NCI-H345 (cell line): ENCODE measurements at places on chromosomes 2 and 18.

- no peak for DNase-seq
Measured at GRCh38 chr2:9803023-9803805, 40.1 kb upstream of the TAF1B start.

DNA sequence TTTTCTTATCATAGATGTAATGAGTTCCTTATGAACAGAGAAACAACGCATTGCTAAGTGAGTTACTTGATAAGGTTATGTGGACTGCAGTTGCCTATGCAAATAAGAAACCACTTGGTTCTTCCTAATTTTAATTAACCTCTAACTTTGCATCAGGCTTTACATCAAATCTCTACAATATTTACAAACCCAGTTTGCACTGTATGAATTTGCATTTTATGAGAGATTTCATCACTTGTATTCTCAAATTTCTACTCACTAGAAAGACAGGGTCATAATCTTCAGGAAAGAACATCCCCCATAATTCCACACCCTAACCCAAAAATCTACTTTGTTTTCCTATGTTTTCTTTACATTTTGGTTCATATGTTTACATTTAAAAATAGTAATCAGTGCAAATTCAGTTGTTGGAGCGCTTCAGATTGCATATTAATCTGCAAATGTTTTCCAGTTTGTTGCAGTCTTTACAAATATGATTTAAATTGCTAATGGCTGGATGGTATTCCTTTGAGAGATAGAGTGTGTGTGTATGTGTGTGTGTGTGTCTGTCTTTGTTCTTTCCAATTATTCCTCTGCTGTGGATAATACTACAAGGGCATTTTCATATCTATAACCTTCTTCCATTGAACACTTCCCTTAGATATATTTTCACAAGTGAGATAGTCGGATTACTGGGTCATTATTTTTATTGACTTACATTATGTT, 106.1 kb downstream of the COL4A4 start:
- DNase-seq: no peak

DNA sequence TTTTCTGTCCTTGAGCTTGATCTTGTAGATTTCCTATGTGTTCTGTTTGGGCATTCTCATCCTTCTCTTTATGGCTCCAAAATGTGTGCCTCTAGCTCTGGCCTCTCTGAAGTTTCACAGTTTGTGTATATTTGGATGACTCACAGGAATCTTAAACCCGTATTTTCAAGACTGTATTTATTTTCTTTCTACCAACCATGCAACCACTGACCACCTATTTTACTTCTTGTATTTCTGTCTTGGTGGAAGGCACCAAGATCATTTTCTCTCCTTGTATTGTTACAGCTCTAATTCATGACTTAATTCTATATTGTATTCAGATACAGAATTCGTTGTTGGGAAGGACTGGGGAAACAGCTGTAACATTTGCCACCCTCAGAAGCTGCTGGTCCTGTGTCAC, 39.5 kb downstream of the ACSL3 start:
- no peak for DNase-seq

- DNase-seq: no peak
Measured at GRCh38 chr18:63287691-63288220, 31.8 kb downstream of the BCL2 start.

DNA sequence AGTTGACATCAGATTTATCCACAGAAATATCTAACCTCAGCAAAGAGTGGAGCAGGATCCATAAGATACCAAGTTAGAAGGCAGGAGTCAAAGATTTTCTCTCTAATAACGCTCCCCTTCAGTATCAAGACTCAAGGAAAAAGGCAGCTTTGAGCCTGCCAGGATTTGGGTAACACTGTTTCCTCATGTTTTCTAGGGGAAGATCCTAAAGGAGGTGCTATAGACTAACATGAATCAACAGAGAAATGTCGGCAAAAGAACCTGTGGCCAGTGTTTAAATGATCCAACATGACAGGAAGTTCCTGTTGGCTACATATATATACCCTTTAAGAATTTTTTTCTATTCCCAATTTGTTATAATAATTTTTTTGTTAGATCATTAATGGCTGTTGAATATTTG, 402.3 kb downstream of the TGIF1 start:
- DNase-seq: no peak

GRCh38 chr2:239893236-239893515, 132.0 kb downstream of the NDUFA10 start:
- no peak for DNase-seq

GRCh38 chr2:214203214-214203613, 207.6 kb upstream of the VWC2L start:
- no peak for DNase-seq

DNA sequence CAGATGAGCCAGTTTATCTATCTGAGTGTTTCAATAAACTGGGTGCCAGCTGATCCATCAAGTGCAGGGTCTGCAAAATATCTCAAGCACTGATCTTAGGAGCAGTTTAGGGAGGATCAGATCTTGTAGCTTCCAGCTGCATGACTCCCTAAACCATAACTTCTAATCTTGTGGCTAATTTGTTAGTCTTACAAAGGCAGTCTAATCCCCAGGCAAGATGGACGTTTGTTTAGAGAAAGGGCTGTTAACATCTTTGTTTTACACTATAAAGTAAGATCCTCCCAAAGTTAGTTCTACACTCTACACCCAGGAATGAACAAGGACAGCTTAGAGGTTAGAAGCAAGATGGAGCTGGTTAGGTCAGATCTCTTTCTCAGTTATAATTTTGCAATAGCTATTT, 28.7 kb upstream of the HNMT start:
- DNase-seq: no peak

DNA sequence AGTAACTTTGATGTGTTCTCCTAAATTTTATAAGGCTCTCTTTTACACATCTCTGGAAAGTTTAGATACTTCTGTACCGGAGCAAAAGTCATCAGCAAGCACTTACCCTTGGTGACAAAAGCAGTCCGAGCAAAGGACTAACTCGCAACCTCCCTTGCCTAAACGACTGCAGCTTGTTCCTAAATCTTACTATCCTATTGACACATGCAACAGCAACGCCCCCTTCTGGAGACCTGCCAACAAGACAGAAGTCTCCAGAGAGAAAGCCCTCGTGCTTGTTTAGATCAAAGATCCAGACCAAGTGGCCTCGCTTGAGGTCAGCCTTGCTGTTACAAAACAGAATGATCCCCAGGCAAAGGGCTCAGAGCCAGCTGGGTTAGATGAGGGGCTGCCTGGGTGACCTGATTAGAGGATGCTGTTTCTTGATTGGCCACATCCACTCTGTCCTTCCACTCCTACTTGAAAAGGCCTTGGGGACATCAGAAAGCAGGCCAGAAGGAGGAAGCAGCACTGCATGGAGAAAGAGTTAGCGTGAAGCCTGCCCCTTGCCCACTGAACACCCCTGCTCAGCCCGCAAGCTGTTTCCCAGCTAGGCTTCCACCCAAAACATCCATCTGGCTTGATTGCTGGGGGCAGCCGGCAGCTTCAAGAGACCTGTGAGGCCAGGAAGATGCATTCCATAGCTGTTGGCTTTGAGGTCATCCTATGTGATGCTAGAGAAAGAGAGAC, 94.3 kb downstream of the HNRNPLL start:
- DNase-seq: peak; percentile 80

- no peak for DNase-seq
Measured at GRCh38 chr18:13703899-13704298, 22.5 kb downstream of the FAM210A start.

DNA sequence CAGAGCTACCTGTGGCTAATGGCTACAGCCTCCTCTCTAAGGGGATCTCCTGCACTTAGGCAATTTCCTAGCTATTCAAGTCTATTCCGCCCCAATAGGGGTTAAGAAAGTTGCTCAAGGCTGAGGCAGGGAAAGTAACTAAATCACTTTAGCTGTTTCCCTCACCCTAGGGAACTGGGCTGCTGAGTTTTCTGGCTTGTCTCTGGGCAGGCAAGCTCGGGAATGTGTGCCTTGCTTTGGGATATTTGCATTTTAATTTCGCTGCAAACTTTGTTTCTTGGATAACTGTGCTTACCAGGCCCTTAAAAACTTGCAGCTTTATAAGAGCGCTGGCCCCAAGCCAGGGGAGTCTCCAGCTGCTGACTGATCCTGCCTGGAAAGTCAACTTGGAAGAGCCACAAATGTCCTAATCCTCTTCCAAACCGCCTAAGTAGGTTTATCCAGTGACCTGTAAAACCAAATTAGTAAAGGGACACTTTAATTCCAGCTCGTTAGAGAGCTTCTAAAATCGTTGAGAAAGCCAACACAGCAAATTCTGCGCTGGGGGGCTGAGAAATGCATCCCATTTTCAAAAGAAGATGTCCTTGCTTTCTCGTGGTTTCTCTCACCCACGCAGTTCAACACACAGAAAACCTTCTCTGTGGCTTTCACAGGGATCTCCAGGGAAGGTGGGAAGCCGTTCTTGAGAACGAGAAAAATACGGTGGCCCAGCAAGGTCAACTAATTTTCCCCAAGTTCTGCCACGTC, 59.5 kb upstream of the SP3 start:
- DNase-seq: no peak

GRCh38 chr2:12168791-12169388, 422.5 kb downstream of the LPIN1 start:
- no peak for DNase-seq

DNA sequence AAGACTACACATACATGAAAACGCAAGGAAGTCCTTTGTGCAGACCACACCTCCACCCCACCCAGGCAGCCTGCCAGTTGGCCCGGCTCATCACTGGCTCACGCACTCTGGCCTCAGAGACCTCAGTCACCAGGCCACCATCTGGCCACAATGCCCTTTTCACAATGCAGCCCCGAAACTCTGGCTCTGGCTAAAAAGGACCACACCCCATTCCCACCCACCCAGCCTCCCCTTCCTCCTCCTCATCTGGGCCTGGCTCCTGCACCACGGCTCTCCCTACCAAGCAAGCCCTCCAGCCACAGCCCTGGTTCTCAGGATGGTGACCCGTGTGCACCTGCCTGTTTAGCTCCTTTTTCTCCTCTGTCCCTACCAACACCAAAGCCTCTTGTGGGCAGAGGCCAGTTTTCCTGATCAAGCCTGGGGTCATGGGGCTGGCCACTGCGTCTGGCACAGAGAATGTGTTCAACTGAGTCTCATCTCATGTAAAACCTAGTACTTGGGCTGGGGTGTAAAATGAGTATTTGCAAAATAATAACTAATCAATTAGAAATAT, 7.4 kb downstream of the HDAC4 start:
- DNase-seq: no peak

DNA sequence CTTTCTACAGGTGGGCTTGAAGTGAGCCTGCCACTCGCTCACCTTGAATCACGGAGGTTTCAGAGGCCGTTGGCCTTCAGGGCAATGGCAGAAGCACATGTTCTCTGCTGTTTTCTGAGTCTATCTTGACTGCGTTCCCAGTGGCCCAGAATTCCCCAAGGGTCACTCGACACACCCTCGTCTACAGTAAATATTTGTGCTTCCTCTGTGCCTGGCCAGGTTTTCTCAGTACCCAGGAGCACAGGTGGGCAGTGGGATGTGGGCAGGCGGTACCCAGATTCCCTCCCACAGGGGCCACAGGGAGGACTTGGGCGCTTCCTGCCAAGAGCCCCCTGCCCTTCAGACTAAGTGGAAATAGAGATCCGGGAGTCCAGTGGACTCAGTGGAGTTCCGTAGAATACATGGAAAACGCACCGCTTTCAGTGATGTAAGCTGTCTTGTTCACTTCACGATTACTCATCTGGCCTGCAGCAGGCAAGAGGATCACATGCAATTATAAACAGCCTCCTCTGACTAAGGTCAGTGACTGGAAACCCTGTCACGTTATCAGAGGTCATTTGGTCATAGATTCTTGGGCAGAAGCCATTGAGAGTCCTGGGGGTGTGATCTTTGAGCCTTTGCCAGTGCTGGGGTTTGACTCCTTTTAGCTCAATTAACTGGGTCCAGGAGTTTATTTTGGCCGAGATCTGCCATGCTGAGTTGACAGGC, 179.8 kb downstream of the NEDD4L start:
- no peak for DNase-seq

DNA sequence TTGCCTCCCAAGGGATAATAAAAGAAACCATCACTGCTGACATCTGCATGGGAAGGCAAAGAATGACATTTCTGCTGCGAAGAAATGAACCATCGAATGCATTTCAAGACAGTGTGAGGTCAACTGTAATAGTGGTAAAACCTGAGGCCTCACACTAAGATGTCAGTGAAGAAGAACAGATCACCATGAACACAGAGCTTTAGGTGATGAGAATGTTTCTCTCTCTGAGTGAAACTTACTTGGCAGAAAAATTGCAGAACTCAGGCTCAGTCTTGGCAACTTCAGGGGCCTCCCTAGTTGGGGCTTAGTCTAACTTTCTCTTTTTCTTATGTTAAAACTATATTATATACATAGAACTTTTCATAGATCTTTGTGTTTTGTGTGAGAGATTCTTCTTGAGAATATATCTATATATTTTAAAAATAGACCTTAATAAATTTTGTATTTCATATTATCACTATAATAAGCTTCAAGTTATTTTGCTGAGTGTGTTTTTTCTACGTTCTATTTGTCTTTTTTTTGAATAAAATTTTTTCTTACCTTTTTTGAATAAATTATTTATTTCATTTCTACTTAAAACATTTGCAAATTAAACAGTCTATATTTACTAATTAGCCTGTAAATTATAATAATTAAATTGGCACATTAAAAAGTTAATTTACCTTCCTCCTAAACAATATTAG, 427.5 kb upstream of the TRIB2 start:
- no peak for DNase-seq

DNA sequence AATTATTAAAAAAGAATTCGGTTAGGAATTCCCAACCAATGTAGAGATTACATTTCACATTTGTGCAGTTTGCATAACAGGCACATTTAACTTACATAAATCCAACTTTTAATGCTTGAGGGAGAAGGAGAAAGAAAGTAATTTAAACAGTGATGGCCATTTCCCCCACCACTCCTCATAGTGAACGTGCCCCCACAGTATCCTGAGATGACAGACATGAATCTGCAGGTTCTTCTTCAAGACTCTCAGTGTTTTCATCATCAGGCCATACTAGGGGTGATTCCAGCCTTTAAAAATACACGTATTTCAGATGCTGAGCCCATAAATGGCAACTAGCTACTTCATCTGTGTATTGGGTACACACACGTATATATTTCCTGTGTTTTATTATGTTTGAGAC, 51.3 kb upstream of the WIPF1 start:
- DNase-seq: no peak

DNA sequence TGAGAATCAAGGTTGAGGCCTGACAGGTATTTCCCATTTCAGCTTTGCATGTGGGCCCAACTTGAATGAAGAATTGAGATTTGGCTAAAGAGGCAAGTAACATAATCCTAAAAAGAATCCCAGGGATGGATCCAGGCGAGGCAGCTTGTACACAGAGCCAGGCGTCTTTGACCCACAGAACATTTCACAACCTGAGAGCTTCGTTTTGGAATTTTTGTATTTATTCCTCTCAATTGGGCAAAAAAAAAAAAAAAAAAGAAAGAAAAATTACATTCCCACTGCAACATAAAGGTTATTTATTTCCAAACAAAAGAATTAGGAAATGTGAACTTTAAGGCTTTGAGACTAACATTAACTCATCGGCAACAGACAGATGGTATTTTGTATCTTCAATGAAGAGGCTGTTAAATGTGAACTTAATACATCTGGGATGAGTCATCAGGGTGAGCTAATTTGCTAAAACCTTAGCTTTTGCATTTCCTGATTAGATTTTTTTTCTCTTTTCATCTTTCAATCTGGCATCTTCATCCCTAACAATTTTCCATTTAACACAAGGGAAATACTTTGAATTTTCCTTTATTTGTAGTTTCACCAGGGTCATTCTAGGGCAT, 478.5 kb upstream of the TNP1 start:
- no peak for DNase-seq

GRCh38 chr2:224952936-224953657, 89.2 kb downstream of the DOCK10 start:
- DNase-seq: no peak
